ENCODE measurements at places on chromosomes 16 and 17.

GRCh38 chr16:24721830-24722238, 7.6 kb upstream of the TNRC6A start:
- DNase-seq: no peak

- no peak for DNase-seq
These were observed 2.0 kb downstream of the ABCC12 start for GRCh38 chr16:48153774-48154173.

DNA sequence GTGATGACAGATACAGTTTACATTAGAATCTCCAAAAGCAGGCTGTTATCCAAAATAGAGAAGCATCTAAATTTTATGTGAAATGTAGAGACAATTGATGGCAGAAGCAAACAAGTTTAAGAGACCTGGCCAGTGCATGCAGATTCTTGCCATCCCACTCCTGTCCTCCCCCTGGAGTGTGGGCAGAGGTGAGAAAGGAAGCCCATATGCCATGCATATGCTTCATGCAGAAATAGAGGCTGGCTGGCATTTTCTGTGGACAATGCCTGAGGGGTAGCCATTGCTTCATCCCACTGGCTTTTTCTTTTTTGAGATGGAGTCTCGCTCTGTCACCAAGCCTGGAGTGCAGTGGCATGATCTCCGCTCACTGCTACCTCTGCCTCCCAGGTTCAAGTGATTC, 382.1 kb downstream of the RBFOX1 start:
- no peak for DNase-seq

DNA sequence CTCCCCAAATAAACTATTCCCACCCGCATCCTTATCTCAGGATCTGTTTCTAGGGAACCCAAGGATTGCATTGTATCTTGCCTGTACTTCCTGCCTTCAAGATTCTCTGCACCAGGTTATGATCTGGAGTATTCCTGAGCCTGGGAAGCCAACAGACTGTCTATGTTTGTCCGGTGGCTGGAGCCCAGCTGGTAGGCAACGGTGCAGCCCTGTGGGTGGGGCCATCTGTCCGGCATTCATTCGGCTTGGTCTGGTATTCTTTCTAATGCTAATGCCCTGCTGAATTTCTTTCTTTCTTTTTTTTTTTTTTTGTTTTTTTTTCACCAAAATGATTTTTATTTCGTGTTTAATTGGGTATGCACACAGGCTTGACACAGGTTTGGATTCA, 20.7 kb upstream of the TVP23A start:
- no peak for DNase-seq

- no peak for DNase-seq
These were observed 189.7 kb downstream of the TMEM132E start for GRCh38 chr17:34769049-34769448.

- no peak for DNase-seq
These were observed 4.2 kb downstream of the CYTH1 start for GRCh38 chr17:78777881-78778280.

DNA sequence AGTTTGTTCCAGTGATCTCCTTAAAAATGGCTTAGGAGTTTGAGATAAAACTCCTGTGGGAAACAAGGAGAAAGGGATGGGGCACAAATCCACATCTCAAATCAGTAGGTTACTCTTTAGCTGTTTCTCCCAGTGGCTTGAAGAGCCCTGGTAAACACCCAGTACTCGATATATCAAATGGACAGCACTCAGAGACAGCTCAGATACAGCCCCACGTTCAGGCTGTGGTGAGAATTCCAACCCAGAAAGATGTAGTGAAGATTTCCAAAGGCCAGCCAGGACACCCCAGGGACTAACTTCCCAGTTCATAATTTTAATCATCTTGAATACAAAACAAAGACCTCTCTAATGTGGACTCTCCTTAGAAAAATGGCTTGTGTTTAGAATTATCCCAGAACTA, 6.4 kb upstream of the VEZF1 start:
- no peak for DNase-seq

DNA sequence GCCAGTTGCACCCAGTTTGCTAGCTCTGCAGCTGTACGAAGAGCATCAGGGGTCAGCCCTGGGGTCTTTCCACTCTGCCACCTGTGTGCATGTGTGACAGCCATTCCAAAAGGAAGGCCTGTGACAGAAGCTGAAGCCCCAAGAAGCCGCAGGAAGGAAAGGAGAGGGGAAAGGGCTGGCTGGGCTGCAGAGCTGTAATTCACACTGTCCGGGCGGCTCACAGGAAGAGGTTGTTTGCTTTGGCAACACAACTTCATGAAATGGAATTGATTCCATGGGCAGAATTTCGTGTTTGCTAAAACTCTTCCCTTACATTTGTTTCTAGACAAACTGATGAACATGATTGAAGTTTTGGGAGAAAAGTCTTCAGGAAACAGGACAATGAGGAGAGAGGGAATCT, 14.8 kb downstream of the TMEM204 start:
- no peak for DNase-seq

DNA sequence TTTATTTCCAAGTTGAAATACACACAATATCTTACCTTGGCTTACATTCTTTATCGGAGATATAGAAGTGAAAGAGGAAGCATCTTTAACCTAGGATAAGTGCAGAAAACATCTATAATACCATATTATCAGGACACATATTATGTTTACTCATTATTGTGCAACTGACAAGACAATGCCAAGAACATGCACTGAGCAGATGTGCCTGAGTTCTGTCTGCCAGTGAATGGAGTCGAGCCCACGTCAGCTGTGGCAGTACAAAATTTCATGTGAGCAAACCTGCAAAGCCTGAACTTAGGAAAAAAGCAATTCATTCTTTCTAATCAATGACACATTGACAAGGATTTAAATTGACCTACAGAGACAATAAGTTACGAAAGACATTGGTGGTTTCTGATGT, 154.4 kb downstream of the AXIN2 start:
- DNase-seq: no peak

DNA sequence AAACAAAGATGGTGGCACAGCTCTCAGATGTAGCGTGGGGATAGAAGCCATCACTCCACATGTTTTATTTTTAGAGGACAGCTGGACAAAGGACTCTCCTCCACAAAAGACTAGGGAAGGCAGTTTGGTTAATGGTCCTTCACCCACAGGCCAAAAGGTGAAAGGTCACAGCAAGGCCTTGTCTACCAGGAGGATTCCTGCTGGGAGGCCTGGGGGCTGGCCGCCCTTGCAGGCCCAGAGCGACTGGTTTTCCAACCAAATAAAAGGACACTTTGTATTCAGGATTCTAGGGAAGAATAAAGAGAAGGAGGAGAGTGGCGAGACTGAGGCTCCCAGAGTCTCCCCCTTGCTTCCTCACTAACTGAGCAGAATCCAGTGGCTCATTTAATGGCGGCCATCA, 94.3 kb downstream of the AXIN2 start:
- DNase-seq: no peak

DNA sequence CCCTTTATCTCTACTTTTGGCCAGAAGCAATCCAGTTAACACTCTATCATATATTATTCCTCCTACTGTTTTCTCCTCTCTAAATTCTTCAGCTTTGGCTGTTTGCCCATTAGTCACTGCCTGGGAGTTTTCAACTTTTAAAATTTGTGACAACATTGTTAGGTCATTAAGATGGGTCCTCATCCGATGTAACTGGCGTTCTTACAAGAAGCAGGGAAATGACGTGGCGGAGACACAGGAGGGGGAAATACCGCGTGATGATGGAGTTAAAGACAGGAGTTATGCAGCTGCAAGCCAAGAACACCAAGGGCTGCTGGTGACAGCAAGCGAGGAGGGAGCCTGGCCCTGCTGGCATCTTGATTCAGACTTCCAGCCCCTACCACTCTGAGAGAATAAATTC, 34.8 kb upstream of the CPHXL start:
- DNase-seq: peak; percentile 3

- DNase-seq: no peak
These were observed 198.1 kb upstream of the AXIN2 start for GRCh38 chr17:65759532-65759931.

- no peak for DNase-seq
These were observed 31.1 kb upstream of the HELZ start for GRCh38 chr17:67276075-67276474.

GRCh38 chr16:67529582-67530012, 968 bp downstream of the RIPOR1 start:
- DNase-seq: peak; percentile 30

- no peak for DNase-seq
These were observed 223.8 kb downstream of the LGALS9B start for GRCh38 chr17:20243524-20243923.

DNA sequence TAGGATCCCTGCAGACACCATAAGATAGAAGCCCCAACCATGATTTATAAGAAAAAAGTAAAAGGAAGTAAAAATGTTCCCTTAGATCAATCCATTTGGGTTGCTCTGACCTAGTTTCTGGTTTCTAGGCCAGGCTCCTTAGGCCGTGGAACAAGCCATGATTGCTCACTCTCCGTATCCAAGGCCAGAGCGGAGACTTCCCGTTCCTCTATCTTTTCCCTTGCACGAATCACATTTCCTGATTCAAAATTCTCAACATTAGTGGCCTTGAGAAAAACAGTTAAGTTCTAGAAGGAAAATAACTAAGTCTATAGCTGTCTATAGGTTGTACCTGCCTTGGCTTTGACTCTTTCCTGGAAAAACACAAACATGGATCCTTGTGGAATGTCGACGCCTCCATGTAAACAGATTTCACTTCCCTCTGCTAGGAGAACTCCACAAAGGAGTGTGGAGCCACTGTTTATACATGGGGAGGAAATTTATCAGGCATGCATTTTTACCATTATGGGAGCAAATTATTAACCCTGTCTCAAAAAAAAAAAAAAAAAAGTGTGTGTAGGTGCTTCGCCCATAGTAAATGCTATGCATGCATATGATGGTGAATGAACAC, 149.6 kb downstream of the ZFHX3 start:
- DNase-seq: no peak

- DNase-seq: no peak
These were observed 39.2 kb upstream of the CBX4 start for GRCh38 chr17:79878329-79878947.

- DNase-seq: peak; percentile 100
These were observed 301.9 kb downstream of the SOX9 start for GRCh38 chr17:72422505-72423285.

- no peak for DNase-seq
These were observed 30.1 kb upstream of the NF1 start for GRCh38 chr17:31064707-31065106.

DNA sequence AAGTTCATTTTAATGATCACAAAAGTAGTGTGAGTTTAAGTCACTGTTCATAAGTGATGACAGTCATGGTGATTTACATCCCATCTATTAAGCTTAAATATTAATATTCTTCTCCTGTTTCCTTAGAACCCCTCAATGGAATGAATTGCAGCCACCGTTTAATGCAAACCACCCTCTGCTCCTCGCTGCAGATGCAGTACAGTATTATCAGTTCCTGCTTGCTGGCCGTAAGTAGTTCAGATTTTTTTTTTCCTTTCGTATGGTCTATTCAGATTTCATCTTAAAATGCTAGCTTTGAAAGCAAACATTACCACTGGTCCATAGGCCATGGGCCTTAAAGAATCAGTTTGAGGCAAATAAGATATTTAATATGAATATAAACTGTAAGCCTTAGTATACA, 359.0 kb upstream of the TBX2 start:
- no peak for DNase-seq

- DNase-seq: no peak
These were observed 25.3 kb downstream of the CDH13 start for GRCh38 chr16:82651921-82652601.

DNA sequence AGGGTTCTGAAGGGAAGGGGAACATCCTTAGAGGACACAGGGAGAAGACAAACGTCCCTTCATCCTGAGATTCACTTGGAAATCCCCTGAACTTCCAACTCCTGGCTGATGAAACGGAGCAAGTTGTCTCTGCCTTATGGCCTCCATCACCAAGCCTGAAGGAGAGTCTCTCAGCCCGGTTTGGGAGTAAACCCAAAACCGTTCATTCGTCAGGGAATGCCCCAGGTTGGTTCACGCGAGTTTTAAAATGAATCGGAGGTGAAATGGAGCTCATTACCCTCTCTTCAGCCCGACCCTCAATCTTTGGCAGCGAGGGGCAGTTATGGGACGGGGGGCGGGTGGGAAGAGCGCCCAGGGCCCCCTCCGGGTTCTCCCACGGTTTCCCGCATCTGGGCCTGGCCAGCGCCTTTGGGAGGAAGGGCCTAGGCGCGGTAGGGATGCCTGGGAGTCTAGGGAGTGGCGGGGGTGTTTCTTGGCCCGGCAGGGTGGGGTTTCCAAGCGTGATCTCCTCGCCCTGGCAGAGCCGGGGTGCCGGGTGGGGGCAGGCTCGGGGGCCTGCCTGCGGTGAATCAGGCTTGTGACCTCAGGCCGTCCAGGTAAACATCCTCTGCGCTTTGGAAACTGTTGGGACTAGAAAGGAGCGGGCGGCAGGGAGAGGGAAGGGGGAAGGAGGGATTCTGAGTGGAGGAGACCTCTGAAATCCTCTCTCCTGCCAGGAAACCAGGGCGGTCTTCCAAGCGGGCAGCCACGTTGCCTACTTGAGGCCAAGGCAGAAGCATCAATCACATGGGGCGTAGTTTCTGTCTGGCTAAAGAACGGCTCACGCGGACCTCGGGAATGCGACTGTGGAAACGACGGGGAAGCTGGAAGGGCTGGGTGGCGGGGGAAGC, 24.1 kb upstream of the HOXB13 start:
- no peak for DNase-seq

GRCh38 chr17:76369804-76370203, 14.6 kb upstream of the SPHK1 start:
- DNase-seq: no peak

DNA sequence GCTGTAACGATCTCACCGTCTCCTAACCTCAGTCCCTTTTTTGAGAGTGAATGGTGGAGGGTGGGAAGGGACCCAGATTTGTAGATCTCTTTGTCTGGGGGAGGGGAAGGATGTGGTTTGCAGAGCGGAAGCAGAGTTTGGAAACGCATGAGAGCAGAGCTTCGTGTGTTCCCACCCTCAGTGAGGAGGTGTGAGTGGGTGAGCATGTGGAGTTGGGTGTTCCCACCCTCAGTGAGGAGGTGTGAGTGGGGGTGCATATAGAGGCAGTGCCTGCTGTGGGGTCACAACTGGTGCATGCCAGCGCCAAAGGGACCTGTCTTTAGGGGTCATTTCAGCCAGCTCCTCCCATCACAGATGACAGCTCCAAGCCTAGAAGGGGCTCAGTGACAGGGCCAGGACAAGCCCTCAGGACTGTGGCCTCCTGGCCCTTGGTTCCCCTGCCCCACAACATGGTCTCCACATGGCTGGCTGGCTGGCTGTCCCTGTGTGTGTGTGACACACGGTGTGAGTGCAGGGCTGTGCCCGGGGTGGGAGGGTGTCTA, 1.8 kb upstream of the CISD3 start:
- no peak for DNase-seq

- DNase-seq: peak; percentile 51
These were observed 881 bp downstream of the MLLT6 start for GRCh38 chr17:38705803-38706504.

Data from EL (cell line).